BE2C (cell line): ENCODE measurements at places on chromosomes 6 and 20.

GRCh38 chr20:59333951-59334350, 33.5 kb downstream of the EDN3 start:
- no peak for DNase-seq

DNA sequence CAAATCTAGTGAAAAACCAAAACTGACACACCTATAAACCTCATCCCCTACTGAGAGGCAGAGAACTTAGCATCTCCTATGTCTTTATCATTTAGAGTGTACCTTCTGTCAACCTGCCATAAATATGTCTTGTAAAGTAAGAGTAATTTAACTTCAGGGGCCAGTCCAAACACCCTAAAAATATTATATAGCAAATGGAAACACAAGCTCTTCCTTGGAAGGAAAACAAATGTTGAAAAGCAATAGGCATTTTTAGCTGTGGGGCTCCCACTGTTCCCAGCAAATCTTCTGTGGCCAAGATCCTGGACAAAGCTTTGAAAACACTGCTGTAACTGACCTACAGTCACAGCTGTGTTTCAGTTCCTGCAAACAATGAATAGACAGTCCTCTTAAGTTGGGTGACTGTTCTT, 140.0 kb upstream of the RNF217 start:
- DNase-seq: no peak

DNA sequence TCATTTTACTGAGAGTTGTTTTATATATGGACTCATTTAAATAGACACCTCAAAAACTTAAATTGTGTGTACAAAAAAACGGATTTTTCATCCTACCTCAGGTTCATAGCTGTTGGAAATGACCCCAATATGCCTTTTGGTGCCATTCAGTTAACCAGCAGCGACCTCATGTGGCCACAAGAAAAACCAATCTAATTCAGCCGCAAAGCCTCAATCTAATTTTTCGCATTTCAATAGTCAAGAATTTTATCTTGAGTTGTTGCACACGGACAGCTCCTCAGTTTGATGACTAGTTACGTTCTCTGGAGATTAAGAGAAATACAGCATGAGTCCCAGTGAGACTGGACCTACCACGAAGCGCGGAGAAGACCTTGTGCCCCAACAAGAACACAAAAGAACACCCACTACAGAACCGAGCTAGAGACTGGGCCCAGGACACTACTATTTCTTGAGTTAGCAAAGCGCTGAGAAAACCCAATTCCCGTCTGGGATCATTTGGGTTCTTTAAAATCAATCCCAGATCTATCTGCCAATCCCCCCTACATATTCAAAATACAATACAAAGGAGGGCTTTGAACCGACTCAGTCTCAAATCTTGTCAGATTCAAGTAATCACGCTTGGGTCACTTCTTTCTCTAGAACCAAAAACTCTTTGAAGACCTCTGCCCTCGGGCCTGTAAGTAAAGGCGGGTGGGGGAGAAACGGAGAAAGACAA, 1.1 kb downstream of the TCP11 start:
- DNase-seq: peak; percentile 52

GRCh38 chr6:165383323-165383722, 73.9 kb upstream of the C6orf118 start:
- DNase-seq: no peak

- no peak for DNase-seq
These were observed 41.0 kb upstream of the GLP1R start for GRCh38 chr6:39007575-39007974.

- no peak for DNase-seq
These were observed 308.1 kb downstream of the CDH26 start for GRCh38 chr20:60266177-60266823.

- no peak for DNase-seq
These were observed 37.6 kb downstream of the PKIB start for GRCh38 chr6:122647765-122648164.

GRCh38 chr6:102488729-102489128, 1095.2 kb downstream of the GRIK2 start:
- no peak for DNase-seq

DNA sequence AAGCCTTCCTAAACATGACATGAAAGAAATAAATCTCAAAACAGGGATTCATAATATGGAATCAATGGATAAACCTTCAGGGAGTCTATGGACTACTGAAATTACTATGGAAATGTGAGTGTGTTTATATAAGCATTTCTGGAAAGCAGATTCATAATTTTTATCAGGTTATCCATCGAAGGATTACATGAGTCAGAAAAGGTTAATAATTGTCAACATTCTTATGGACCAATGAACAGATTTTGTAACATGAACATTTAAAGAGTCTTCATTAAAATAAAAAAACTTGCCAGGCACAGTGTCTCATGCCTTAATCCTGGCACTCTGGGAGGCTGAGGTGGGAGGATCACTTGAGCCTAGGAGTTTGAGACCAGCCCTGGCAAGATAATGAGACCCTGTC, 84.8 kb downstream of the AHI1 start:
- no peak for DNase-seq

DNA sequence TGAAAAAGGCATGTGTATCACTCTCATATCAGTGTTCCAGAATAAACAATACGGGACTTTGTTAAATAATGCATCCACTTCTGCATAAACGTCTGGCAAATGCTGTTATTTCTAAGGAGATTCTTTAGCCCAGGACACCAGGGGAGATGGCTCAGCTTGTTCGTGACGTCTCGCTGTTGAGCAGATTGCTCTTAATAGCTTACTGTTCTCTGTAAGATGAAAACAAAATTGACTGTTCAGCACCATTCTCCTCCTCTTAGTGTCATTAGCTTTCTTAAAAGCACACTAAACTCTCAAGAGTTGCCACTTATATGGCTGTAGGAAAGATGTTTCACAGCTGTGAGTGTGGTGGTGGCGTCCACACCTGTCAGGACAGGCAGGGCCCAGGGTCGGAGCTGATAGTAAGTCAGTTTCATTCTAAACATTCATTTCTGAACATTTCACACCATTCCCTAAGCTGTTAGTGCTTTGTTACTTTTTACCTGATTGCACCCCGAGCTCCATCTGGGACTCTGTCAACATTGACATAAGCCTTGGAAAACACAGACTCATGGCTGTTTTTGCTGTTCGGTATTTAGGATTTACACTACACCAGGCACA, 132.1 kb downstream of the ZDHHC14 start:
- DNase-seq: no peak

DNA sequence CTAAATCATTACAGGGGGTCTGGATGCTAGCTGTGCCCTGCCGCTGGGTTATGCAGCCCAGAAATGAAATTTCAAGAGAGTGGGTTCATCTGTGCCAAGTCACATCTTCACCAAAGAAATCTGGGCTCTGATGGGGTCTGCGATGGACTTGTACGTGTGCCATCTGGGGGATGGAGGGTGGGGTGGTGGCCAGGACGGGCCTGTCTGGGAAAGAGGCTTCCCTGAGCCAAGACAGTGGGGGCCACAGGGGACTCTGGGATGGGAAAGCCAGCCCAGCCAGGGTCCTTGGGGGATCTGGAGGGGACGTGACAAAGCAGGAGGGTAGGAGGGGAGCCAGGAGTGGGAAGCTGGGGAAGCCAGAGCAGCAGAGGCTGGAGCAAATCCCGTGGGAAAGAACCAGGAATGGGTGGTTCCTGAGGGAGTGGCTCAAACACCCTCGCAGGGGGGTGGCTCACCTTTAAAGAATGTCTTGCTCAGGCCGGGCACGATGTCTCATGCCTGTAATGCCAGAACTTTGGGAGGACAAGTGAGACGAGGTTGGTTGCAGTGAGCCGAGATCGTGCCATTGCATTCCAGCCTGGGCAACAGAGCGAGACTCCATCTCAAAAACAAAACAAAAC, 36.3 kb upstream of the SULF2 start:
- DNase-seq: no peak

- DNase-seq: no peak
These were observed 282.4 kb upstream of the HSF2 start for GRCh38 chr6:122116835-122117627.

DNA sequence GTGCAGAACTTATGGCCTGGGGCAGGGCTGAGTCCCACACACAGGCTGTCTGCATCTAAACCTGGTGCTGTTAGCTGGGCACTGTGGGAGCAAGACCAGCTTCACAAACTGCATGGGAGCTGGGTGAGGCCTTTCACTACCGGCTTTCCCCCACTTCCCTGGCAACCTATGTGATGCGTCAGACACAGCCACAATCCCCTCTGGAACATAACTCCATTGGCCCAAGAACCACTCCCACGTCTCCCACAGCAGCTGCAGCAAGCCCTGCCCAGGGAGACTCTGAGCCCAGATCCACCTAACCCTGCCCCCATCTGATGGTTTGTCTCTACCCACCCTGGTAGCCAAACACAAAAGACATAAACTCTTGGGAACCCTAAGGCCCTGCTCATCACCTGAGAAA, 9.3 kb downstream of the WDR27 start:
- no peak for DNase-seq

DNA sequence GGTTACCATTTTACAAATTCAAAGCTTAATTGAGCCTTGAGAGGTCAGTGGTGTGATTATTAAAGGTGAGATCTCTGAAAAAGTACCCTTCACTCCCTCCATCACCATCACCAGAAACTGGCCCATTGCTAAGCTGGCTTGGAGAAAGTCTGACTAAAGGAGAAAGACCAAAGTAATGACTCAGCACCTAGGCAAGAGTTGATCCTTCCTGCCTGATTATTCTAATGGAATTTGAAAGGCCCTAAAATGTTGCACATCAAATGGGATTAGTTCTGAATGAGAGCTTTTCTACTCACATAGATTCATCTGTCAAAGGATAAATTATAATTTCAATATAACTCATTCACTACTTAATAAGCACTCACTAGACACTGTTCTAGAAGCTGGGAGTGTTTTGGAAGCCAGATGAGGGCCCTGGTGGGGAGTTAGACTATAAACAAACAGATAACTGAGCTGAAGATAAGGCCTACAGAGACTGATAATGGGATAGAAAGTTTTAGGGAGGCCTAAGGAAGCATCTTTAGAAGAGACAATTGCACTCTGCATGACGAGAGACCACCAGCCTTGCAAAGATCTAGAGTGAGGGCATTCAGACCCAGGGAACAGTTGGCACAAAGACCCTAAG, 366.7 kb downstream of the SYNE1 start:
- no peak for DNase-seq

GRCh38 chr6:96613291-96613999, 50.5 kb downstream of the FHL5 start:
- no peak for DNase-seq

DNA sequence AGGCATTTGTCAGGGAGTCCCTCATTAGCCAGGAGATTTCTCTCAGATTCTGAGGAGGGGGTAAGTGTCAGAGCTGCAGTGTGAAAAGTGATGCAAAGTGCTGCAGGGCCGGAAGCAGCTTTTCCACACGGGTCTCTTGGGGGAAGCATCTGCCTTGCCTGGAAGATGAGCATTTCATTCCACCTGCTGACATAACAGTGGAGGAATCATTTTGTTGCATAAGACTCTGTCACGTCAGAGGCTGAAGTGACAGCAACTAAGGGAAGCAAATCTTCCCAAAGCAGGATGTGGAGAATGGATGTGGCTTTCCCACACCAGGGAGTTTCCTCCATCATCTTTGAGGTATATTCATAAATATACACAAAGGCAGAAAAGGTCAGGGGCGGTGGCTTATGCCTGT, 22.8 kb downstream of the DCBLD1 start:
- DNase-seq: no peak

DNA sequence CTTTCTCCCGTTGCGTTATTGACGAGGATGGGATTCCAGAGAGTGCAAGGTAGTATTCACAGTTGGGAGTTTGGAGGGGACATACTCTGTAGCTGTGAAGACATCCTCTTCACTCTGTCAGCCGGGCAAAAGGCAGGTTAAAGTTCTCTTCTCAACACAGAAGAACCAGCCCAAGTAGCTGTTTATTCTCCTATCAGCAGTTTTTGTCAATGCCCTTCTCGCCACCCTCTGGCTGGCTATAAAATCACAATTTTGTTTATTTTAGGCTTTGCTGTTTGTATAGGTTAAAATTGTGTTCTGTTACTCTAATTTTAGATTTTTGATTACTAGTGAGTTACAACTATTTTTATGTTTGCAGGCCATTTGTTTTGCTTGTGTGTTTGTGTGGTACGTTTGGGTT, 37.9 kb upstream of the MAS1 start:
- DNase-seq: no peak

- DNase-seq: peak; percentile 64
These were observed 46.2 kb downstream of the GJA10 start for GRCh38 chr6:89940225-89941027.

DNA sequence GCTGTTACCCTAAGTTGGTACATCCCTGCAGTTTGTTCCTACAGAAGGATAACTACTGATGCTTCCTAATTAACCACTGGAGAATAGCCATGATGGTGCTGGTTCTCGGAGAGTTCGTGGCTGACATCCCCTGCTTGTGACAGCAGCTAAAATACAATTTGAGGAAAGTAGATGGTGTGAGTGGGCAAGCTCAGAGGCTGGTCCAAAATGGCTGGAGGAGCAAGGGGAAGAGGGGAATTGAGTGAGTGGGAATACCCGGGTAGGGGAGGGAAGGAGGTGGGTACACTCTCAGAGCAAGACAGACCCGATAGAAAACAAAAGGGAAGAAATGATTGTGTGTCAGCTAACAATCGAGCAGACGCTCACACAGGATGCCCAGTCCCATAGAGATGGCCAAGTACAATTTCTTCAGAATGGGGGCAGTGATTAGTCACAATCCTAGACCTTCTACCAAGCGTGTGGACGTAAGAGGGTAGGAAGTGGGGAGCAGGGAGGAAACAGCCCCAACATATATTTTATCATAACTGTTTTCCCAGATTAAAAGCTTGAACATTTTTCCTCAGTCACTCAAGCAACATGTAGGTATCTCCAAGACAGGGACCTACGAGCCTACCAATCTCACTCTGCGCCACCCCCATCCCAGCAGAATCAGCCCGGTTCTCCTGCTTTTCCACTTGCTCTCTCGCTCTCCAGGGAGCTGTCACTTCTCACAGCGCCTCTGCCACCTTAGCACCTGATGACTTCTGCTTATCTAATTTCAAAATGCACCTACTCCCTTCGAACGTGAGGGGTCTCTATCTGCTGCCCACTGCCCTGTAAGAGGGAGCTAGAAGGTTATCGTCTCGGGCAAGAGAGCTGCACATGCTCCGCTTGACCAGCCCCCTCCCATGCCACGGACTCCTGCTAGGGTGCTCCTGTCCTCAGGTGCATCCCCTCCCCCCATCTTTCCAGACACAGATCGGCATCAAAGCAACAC, 26.2 kb downstream of the RIPOR2 start:
- DNase-seq: no peak

DNA sequence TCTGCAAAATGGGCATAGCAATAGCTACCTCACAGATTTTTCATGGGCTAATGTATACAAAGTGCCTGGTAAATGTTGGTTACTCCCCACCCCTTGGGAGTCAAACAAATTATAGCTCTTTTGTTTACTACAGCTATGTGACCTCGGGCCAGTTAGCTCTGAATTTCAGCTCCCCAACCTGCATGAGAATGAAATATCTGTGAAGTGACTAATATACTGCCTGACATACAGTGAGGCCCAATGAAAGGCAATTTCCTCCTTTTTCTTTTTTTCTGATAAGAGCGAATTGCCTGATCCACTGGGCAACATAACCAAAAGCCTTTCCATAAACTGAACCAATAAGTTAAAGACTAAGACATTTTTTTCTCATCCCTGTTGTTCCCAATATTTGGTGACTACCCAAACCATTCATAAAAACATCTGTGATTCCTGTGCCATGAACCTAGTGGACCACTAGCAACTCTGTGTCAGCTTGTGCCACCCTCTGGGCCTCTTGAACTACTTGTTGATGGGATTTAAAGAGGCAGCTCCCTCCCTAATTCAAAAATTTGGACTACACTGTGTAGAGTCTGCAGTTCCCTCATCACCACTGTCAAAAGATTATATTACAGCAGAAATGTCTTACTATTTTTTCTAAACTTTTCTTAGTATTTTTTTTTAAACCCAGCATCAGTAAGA, 91.9 kb upstream of the TMEM30A start:
- DNase-seq: no peak

- DNase-seq: no peak
These were observed 216.8 kb downstream of the TAF4 start for GRCh38 chr20:61848851-61849250.
